Activated naive CD4-positive, alpha-beta T cell treated with Interleukin-2 at 50 U/mL for 16 hours (primary cell): ENCODE measurements at places on chromosomes 1 and 21.

- DNase-seq, result no peak
Observed at GRCh38 chr21:16633831-16634459, 878.9 kb upstream of the CXADR start.

DNA sequence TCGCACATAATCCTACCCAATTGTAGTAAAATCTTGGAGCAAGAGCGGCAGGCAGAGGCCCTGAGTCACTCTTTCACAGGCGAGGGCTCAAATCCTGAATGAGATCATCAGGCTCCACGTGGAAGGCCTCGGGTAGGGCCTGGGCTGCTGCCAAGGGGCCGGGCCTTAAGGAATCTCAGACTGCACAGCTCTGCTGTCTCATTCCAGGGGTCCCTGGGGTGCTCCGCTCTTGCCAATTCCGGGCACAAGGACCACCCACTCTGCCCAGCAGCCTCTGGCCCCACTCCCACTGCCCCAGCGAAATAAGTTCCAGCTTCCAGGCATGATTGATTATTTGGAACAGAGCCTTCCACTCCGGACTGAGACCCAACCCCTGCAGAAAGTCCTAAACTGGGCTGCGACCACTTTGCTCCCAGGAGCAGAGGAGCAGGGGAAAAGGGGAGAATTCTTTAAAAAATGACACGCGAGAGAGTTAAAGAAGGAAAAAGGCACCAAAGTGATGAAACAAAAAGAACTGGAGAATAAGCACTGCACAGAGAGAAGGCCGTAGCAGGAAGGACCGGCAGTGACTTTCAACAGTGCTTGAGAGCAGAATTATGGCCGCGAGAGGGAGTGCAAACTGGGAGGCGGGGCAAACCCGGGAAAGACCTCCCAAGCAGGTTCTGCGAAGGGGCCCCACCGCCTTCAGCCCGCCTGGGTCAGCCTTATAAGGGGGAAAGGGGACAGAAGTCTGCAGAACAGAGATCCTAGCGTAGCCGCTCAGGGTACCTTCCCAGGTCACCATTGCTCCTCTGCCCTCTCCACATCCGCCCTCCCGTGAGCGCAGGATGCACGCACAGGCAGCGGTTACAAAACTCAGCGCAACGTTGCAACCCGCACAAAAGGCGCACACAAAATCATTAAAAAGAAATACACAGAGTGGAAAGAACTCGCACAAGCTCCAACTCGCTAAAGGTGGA, 2.0 kb downstream of the ADAMTS1 start:
- no peak for DNase-seq

DNA sequence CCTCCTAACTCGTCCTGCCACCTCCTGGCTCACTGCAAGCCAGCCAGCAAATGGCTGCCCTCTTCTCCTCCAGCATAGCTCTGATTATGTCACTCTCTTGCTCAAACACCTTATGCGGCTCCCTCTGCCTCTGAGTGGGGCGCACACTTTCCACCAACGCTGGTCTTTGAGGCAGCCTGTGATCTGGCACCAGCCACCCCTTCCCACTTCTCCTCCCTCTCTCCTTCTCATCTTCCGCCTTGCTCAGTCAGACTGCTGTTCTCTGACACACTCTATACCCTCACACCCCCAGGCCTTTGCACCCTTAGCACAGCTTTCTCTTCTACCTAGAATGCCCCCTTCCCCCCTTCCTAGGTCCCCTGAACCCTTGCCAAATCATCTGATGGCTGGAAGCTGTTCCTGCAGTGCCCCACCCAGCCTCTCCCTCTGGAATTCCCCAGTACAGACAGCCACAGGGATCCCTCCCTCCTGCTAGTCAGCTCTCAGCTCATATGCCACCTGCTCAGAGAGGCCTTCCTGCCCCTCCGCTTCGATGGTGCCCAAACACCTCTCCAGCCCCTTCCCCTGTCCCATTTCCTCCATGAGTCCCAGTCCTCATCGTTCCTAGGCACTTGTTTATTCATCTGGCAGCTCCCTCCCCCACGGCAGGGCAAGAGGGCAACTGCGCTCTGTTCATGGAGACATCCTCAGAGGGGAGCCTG, 21.7 kb upstream of the PEF1 start:
- no peak for DNase-seq

DNA sequence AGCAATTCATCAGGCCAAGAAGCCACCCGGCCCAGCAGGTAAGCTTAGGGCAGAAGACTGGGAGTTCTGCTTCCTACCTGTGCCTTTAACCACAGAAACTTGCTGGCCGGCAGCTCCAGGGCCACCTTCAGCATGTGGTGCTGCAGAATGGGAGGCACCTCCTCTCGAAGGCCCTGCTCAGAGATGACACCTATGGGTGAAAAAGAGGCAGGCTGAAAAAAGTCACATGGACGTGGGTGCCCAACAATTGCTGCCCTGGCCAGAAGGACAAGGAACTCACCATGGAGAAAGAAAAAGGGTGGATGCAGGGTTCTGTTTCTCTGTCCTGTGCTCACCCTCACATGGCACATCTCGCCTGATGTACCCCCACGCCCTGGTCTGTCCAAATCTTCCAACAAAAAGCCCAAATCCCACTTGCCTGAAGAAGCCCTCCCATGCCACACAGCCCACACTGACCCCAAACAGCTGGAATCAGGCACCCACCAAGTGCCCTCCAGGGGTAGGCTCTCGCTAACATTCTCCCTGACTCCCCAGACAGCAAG, 33.0 kb downstream of the URB1 start:
- no peak for DNase-seq

DNA sequence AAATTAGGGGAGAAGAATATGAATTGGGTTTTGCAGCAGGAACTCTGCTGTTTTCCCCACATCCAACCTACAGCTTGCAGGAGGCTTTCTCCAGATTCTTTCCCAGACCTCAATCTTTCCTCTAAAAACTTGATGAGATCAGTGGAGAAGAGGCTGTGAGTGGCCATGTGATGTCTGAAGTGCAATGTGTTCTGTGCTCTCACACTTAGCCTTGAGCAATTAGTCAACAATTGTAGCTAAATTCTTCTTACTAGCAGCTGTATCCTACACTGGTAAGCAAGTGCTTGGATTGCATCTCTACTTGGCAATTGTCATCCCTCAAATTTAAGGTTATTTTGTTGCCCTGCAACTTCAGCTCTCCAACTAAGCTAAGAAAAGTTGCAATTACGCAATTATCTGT, 807.3 kb upstream of the RGS18 start:
- DNase-seq, result no peak

GRCh38 chr1:21955501-21956281, 18.6 kb upstream of the HSPG2 start:
- DNase-seq, result no peak
